ENCODE measurements at places on chromosomes 6 and 20.

- no peak for DNase-seq
These were observed 1.1 kb upstream of the RIN2 start for GRCh38 chr20:19756761-19757486.

GRCh38 chr6:130666786-130667185 is 160.4 kb upstream of the SMLR1 start:
- DNase-seq, result no peak

DNA sequence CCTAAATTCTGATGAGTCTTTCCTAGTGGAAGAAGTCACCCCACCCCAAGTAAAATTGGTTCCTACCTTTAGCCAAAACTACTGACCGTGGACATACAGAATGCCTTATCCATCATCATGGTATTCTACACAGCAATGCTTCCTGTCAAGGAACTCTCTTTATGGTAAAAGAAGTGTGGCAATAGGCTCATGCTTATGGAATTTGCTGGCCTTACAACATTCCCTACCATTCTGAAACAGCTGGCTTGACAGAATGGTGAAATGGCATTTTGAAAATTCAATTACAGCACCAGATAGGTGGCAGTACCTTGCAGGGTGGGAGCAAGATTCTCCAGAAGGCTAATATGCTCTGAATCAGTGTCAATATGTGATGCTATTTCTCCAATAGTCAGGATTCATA is 41.8 kb upstream of the BACH2 start:
- no peak for DNase-seq

DNA sequence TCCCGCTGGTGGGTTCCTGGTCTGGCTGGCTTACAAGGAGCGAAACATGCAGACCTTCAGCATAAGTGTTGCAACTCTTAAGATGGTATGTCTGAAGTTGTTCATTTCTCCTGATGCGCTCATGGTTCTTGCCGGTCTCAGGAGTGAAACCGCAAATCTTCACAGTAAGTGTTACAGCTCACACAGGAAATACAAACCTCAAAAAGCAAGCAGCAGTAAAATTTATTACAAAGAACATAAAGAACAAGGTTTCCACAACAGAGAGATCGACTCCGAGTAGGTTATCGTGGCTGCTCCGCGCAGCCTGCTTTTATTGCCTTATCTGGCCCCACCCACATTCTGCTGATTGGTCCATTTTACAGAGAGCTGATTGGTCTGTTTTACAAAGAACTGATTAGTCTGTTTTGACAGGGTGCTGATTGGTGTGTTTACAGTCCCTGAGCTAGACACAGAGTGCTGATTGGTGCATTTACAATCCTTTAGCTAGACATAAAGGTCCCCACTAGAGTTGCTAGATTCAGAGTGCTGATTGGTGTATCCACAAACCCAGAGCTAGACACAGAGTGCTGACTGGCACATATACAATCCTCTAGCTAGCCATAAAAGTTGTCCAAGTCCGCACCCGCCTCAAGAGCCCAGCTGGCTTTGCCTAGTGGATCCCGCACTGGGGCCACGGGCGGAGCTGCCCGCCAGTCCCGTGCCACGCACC is 39.2 kb downstream of the TRIM27 start:
- peak; percentile 60 for DNase-seq

DNA sequence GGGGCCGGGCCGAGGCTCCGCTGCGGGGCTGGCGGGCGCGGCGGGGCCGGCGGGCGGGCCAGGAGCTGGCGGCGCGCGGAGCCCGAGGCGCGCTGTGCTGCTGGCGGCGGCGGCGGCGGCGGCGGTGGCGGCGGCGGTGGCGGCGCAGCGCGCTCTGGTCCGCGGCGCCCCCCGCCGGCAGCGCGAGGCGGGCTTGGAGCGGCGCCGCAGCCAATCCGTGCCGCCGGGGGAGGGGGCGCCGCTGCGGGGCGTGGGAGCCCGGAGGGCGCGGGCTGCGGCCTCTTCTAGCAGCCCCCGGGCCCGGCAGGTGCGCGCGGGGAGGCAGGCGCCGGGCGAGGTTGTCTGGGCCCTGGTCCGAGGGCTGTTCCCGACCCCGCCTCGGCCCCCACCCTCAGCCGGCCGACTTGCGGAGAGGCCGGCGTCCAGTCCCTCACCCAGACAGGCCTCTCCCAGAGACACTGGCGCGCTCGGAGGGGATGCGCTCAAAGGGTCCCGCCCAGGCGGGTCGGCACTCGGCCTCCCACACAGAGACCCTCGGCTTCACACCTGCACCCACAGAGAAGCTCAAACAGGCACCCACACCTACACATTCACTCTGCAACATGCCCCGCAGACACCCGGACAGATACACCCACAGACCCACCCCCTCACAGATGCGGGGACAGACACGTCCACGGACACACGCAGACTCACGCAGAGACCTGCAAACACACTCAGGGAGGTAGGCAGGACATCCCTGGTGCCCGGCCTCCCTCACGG is at the start of gene RIMS4:
Gene RIMS4, minus strand, starts transcription at position 156 of the 759 bp plus-strand sequence. CDS start 275 bp downstream, outside the sequence.
- DNase-seq, result no peak

DNA sequence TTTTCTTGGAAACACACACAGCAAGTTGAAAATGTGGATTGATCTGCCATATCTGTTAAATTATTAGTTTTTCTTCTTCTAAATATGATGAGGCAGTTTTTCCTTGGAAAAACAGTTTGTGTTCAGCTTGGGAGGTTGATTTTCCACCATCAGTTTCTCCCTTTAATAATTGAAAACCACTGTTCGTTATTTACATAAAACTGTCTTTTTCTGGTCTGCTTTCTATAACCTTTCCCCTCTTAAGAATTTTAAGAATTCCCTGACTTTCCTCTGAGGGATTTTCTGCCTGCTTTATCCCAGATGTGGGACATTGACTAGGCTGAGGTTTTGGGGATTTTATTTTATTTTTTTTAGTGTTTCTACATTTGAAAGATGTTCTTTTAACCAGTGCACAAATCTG is 27.2 kb downstream of the DSE start:
- no peak for DNase-seq

DNA sequence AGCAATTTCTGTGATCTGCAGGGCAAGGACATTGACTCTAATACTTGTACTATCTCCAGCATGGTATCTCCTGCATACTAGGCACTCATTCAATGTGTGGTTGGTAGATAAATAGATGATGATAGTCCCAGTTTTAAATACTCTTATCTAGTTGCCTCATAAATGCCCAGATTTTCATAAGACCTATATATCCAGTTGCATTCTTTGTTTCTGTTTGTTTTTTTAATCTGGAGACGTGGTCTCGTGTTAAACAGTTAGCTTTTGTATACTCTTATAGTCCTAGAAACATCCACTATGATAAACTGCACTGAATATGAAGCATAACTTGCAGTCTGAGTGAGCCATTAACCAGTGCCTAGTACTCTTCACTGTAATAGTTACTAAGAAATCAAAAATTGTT is 35.5 kb upstream of the SUMO4 start:
- DNase-seq, result no peak

GRCh38 chr6:47379328-47379727 is 69.6 kb upstream of the TNFRSF21 start:
- DNase-seq, result no peak

GRCh38 chr20:2460752-2461424 is 9.7 kb downstream of the SNRPB start:
- no peak for DNase-seq

DNA sequence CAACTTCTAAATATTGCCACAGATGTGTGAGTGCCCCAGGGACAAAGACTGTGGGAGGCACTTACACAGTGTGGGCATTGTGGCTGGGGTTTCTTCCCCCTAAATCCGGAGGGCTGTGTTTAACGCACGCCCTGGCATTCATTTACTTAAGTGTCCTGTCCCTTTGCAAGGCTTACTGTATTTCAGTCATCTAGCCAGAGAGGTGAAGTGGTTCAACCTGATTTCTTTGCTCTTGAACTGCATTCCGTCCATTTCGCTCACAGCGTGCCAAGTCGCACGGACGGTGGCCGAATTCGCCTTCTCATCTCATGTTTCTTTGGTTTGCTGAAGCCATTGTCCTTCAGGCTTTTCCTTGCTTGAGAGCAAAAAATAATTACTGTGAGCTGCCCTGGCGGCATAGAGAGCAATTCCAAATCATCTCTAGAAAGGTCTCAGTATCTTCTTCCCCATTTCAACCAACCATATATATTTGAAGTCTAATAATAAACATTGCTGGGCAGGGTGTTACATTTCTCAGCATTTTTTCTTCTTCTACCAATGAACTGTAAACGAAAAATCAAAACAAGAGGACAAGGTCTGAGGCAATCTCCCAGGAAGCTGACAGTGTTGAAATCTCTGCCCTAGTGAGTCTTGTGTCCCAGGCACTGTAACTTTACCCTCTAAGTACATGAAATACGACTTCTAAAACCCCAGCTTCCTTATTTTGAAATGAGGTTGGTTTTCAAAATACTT is 16.9 kb downstream of the SYTL3 start:
- peak; percentile 98 for DNase-seq

DNA sequence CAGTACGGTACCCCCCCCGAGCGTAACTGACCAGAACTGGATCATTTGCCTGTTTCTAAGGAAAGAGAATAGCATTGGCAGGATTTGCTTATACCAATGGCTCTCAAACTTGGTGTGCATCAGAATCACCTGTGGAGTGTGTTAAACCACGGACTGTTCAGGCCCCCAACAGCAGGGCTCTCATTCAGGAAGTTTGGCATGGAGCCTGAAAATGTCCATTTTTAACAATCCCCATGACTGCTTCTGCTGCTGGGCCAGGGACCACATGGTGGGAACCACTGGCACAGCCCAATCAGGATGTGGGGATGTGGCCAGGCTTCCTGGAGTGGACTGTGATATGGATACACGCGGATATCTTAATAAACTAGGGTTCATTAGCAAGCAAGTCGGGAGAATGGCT is 53.9 kb downstream of the GTF2H5 start:
- no peak for DNase-seq

- DNase-seq, result no peak
These were observed 81.0 kb downstream of the ATRN start for GRCh38 chr20:3551681-3552434.

Measured in Kasumi-1 (cell line).